ENCODE measurements at places on chromosomes 2 and 18.

- no peak overlapping the region for H3K27ac ChIP-seq
- H3K27me3 ChIP-seq: peaks cover 7% of the 10 kb centered on the region
- peaks cover 2% of the 10 kb centered on the region for H3K36me3 ChIP-seq
- H3K4me1 ChIP-seq: no peaks in the 10 kb centered on the region
Observed at GRCh38 chr2:51028829-51029228, 3.1 kb downstream of the NRXN1 start.

GRCh38 chr2:156778916-156779315 lies 342.7 kb downstream of the GPD2 start:
- H3K27ac ChIP-seq: no peak overlapping the region
- no peaks in the 10 kb centered on the region for H3K4me1 ChIP-seq
- no peaks in the 10 kb centered on the region for H3K27me3 ChIP-seq
- no peak overlapping the region for H3K4me3 ChIP-seq
- no peak for DNase-seq

- H3K27me3 ChIP-seq: no peaks in the 10 kb centered on the region
- peaks cover 47% of the 10 kb centered on the region for H3K36me3 ChIP-seq
- no peak overlapping the region for H3K4me3 ChIP-seq
- DNase-seq: no peak
Observed at GRCh38 chr2:105990624-105991023, 203.5 kb downstream of the UXS1 start.

- H3K4me3 ChIP-seq: no peak overlapping the region
- DNase-seq: no peak
Observed at GRCh38 chr18:61738042-61738441, 154.8 kb downstream of the RNF152 start.

DNA sequence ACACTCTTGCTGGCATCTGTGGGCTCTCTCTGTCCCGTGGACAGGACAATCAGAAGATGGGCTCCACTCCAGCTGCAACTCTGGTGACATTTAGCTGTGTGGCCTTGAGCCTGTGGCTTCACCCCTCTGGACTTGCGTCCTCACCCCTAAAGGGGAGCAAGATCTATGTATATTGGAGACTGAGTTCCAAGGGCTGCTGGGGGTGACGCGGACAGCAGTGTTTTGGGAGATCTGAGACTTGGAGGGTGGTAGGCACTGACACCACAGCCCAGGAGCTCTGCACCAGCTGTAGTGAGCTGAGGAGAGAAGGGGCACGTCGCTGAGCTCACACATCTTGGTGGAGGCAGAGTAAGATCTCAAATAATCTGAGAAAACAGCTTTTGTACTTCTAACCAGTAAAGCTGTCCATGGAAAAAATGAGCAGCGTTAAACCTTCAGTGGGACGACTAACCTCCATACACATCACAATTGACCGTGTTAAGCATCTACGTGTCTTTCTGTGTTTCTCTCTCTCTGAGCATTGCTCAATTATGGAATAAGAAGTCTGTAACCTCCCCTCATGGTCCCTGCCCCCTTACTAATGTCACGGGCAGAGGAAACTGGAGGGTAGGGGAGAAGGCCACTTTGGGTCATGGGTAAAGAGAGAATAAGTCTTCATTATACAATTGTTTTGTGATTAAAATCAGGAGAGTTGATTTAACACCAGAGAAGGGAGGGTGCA lies 85.8 kb downstream of the SH3RF3 start:
- H3K27ac ChIP-seq: no peak overlapping the region
- peak overlapping the region; percentile 73 for H3K4me3 ChIP-seq
- DNase-seq: no peak
- peaks cover 38% of the 10 kb centered on the region for H3K27me3 ChIP-seq

DNA sequence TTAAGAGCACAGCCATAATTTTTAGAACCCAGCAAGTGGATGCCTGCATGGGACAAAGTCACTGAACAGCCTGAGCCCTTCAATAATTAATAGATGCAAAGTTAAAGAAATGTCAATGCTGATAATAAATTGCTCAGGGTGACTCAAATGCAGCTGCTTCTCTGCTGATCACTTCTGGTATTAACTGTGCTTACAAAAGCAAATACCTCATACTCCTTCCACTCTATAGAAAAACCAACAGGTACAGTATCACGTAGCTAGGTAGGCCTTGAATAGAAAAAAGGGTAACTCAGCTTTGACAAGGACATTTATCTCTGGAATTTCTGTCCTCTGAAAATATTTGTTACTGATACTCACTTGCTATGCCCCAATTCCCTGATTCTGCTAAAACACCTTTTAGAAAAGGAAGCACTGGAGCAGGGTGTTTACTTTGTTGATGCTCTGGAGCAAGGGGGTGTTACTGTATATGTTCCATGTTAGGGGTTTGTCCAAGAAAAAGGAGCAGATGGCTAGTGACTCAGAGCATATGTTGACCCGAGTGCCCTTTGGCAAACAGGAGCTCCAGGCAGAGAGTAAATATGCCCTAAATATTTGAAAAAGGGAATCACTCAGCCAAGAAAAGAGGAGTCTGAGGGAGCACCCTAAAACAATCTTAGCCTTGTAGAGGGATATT lies 59.1 kb upstream of the RTN4 start:
- no peak overlapping the region for H3K4me3 ChIP-seq
- no peaks in the 10 kb centered on the region for H3K4me1 ChIP-seq
- H3K36me3 ChIP-seq: no peaks in the 10 kb centered on the region
- H3K27me3 ChIP-seq: no peaks in the 10 kb centered on the region
- H3K27ac ChIP-seq: no peak overlapping the region

- no peaks in the 10 kb centered on the region for H3K27me3 ChIP-seq
- peaks cover 61% of the 10 kb centered on the region for H3K4me1 ChIP-seq
- no peak overlapping the region for H3K4me3 ChIP-seq
- no peaks in the 10 kb centered on the region for H3K36me3 ChIP-seq
Observed at GRCh38 chr2:230921806-230922595, 3.0 kb downstream of the GPR55 start.

DNA sequence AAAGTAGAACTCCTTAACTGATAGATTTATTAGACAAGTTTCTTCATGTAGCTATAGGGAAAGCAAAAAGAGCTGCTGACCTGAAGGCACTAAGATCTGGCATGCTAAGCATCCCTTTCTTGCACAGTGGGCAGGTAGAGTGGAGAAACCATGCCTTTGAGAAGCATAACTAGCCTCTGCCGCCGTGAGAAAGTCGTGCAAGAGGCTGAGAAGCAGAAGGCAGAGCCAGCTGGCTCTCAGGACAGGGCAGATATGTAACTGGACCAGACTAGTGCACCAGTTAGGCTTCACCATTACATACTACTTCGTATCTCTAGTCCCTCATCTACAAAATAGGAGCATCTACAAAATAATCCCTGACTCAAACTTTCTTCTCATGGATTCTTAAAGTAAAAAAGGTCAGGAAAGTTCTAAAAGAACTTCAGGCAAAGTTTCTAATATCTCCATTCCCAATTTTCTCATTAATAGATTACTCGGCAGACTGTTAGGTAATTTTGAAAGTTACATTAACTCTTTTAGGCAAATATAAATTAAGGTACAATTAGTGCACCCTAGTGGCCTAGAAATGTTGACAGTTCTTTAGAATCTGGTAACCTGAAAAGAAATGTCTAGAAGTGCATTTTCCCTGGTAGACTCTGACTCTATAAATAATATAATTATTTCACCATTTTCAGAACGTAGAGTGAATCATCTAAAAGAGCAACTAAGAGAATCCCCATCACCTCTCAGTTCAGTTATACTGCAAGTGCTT lies 10.3 kb downstream of the ERBB4 start:
- H3K4me3 ChIP-seq: no peak overlapping the region
- no peak overlapping the region for H3K27ac ChIP-seq
- H3K4me1 ChIP-seq: no peaks in the 10 kb centered on the region
- no peaks in the 10 kb centered on the region for H3K36me3 ChIP-seq

GRCh38 chr2:173355866-173356508 lies 1.3 kb downstream of the CDCA7 start:
- H3K27me3 ChIP-seq: peaks cover 23% of the 10 kb centered on the region
- H3K4me1 ChIP-seq: peaks cover 14% of the 10 kb centered on the region
- H3K27ac ChIP-seq: no peak overlapping the region
- no peak for DNase-seq

- no peak overlapping the region for H3K27ac ChIP-seq
- H3K4me1 ChIP-seq: peaks cover 1% of the 10 kb centered on the region
- no peaks in the 10 kb centered on the region for H3K27me3 ChIP-seq
- H3K4me3 ChIP-seq: no peak overlapping the region
- H3K36me3 ChIP-seq: no peaks in the 10 kb centered on the region
Observed at GRCh38 chr2:40964509-40965250, 512.8 kb upstream of the SLC8A1 start.

DNA sequence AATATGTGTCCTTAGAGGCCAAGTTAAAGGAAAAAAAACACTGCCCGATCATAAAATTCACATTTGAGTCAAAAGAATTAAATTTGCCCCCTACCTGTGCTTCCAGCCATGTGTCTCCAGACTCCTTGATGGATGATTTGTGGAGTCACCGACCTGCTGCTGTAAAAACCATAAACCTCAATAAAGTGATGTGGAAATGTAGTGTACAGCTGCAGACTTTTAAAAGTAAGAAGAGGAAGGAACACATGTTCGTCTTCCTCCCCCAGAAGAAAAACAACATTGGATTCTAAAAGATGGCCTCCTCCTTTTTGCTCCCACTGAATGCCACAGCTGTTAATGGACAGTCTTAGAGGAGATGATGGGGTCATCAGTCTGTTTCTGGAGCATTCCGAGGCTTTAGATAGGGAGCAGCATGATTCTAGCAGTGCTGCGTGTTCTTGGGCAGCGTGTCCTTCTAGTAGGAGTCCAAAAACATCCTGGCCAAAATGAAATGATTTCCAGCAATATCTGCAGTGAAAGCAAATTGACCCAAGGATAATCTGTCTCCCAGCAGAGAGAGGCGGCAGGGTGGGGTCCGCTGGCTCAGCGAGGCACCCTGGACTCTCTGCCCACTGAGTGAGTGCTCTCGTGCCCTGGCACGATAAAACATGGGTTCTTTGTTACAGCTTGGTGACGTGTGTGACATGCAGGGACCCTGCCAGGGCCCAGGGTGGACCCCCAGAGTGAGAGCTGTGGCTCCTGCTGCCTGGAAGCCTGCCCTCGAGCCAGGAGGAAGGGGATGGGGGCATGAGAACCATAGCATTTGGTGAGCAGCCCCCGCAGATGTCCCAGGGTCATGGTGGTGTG lies 196.1 kb downstream of the FAM210A start:
- no peak for DNase-seq
- H3K4me1 ChIP-seq: peaks cover 26% of the 10 kb centered on the region
- no peaks in the 10 kb centered on the region for H3K36me3 ChIP-seq
- no peak overlapping the region for H3K4me3 ChIP-seq
- H3K27ac ChIP-seq: no peak overlapping the region

GRCh38 chr2:181142514-181142913 lies 162.1 kb downstream of the UBE2E3 start:
- no peak for DNase-seq
- peak overlapping the region; percentile 83 for H3K4me3 ChIP-seq
- H3K36me3 ChIP-seq: no peaks in the 10 kb centered on the region
- peaks cover 77% of the 10 kb centered on the region for H3K4me1 ChIP-seq

GRCh38 chr2:11406958-11407381 lies 59.0 kb downstream of the E2F6 start:
- no peaks in the 10 kb centered on the region for H3K4me1 ChIP-seq
- H3K27me3 ChIP-seq: peaks cover 8% of the 10 kb centered on the region
- no peak overlapping the region for H3K27ac ChIP-seq
- DNase-seq: no peak
- H3K36me3 ChIP-seq: no peaks in the 10 kb centered on the region
- H3K4me3 ChIP-seq: no peak overlapping the region

DNA sequence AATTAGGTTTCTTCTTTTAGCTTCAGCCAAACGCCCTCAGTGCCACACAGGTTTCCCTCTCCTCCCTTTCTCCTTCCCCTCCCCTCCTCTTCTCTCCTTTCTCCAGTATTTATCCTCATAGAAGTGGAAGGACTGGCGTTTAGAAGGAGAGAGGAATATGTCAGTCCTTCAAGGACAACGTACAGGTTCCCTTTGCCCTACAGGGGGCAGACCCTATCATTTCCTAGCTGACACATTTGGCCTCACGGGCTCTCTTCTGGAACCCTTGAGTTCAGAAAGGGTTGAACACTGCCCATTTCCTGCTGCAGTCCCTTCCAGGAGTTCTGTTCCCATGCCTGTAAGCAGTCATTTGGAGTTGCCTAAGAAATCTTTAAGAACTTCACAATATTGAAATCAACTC lies 46.1 kb downstream of the CDCA7 start:
- H3K36me3 ChIP-seq: no peaks in the 10 kb centered on the region
- peaks cover 36% of the 10 kb centered on the region for H3K27me3 ChIP-seq
- H3K4me1 ChIP-seq: peaks cover 7% of the 10 kb centered on the region
- H3K4me3 ChIP-seq: no peak overlapping the region
- no peak overlapping the region for H3K27ac ChIP-seq

DNA sequence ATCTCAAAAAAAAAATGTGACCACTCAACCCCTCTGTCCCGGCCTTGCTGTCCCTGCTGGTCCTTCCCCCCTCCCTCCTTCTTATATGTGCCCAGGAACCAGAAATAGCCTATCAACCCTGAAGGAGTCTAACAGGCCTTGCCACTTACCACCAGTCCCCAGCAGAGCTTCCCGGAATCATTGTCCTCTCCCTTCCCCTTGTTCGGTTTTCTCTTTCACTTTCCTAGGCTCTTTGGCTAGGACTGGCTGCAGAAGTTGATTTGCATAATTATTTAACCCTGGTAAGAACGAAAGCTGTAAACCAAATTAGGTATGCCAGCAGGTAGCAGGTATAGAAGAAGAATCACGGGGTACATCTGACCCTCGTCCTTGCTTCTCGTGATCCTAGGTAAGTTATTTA lies 72.6 kb upstream of the ZNF532 start:
- H3K27ac ChIP-seq: no peak overlapping the region
- H3K4me3 ChIP-seq: no peak overlapping the region
- no peak for DNase-seq
- H3K27me3 ChIP-seq: peaks cover 16% of the 10 kb centered on the region
- H3K36me3 ChIP-seq: no peaks in the 10 kb centered on the region
- H3K4me1 ChIP-seq: no peaks in the 10 kb centered on the region

DNA sequence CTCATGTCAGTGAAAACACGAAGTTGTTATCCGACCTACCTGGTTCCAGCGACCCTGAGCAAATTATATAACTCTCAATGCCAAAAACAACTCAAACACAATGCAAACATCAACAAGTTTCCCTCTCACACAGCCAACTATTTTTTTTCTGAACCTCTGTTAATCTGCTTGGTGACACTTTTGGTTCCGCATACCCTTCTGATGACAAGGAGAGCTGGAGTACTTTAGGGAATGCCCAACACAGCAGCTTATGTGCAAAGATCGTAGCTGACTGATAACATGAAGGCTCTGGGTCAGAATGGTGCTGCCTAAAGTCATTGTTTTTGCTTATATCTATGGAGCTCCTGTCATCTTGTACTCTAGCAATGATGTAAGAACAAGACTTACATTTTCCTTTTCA lies 72.7 kb upstream of the CCDC68 start:
- H3K4me1 ChIP-seq: no peaks in the 10 kb centered on the region
- H3K27ac ChIP-seq: no peak overlapping the region
- H3K27me3 ChIP-seq: peaks cover 3% of the 10 kb centered on the region
- no peaks in the 10 kb centered on the region for H3K36me3 ChIP-seq

DNA sequence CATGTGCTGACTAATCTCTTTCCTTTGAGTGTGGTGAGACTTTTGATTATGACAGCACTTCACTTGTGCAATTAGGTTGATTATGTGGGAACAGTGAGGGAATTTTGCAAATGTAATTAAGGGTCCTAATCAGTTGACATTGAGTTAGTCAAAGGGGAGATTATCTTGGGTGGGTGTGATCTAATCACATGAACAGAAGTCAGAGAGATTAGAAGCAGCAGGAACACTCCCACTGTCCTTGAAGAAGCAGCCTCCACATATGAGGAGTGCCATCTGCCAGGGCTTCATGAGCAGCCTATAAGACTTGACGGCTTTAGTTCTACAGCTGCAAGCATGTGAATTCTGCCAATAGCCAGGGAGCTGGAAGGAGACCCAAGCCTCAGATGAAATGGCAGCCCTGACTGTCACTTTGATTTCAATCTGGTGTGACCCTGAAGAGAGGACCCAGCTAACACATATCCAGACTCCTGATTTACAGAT lies 89.4 kb upstream of the APCDD1 start:
- no peaks in the 10 kb centered on the region for H3K36me3 ChIP-seq
- no peak for DNase-seq
- H3K27me3 ChIP-seq: peaks cover 12% of the 10 kb centered on the region
- no peaks in the 10 kb centered on the region for H3K4me1 ChIP-seq
- H3K4me3 ChIP-seq: no peak overlapping the region
